PC-3 (cell line): ENCODE measurements at places on chromosomes 3 and 15.

DNA sequence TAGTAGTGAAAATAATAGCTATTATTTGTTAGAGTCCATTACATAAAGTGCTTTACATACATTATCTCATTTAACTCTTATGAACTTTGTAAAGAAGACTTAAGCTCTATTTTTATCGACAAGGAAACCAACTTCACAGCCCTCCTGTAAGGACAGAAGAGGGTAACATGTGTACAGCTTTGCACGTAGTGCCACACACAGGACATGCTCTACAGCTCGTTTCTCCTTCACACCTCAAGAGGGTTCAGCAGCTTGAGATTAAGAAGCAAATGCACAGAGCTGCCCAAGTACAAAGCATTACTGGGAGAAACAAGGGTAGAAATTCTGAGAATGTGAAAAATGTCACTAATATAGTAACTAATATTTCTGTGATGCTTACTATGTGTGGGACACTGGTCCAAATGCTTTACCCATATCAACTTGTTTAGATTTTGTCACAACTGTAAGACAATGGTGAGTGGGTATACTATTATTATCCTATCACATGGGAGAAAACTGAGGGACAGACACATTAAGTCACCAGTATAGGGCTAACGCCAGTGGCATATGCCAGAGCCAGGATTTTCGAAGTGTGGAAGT lies 327.8 kb downstream of the CTNNB1 start:
- no peak overlapping the region for H3K27ac ChIP-seq
- no peaks in the 10 kb centered on the region for H3K27me3 ChIP-seq
- H3K4me3 ChIP-seq: no peak overlapping the region
- H3K4me1 ChIP-seq: no peaks in the 10 kb centered on the region
- no peak for DNase-seq

DNA sequence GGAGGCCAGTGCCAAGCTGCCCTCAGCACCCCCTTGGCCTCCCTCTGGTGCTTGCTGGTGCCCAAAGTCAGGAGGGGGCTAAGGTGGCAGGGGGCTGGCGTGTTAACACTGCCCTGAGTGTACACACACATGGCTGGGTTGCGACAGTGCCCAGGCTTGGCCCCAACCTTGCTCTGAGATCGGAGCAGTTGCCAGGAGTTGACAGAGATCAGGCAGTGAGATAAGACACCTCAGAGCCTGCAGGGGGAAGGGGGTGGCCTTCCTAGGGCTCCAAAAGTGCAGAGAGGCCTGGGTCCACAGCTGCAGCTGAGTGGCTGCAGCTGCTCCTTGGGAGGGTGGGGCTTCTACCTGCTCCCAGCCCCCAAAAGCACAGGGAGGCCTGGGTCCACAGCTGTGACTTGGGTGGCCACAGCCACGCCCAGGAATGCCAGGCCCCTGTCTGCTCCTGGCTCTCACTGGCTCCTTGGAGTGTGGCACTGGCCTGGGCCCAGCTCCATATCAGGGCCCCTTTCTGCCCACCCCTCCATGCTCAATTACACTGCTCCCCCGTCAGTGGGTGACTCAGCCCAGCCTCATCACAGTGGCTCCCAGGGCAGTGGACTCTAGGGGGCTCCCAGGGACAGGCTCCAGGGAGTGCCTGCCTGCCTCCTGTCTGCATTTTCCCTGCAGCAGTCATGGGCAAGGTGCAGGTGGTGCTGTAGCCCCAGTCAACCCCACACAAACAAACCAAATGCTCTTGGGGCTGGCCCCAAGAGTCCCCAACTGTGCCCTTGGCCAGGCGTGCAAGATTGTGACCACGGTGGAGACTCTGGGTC lies 56.4 kb upstream of the C15orf39 start:
- H3K27me3 ChIP-seq: no peaks in the 10 kb centered on the region
- no peak overlapping the region for H3K4me3 ChIP-seq
- H3K27ac ChIP-seq: peak overlapping the region; percentile 54

GRCh38 chr3:55285156-55285555 lies 201.9 kb downstream of the WNT5A start:
- no peak overlapping the region for H3K4me3 ChIP-seq
- H3K36me3 ChIP-seq: no peaks in the 10 kb centered on the region
- no peaks in the 10 kb centered on the region for H3K4me1 ChIP-seq
- H3K27me3 ChIP-seq: no peaks in the 10 kb centered on the region
- DNase-seq: no peak
- H3K27ac ChIP-seq: no peak overlapping the region

DNA sequence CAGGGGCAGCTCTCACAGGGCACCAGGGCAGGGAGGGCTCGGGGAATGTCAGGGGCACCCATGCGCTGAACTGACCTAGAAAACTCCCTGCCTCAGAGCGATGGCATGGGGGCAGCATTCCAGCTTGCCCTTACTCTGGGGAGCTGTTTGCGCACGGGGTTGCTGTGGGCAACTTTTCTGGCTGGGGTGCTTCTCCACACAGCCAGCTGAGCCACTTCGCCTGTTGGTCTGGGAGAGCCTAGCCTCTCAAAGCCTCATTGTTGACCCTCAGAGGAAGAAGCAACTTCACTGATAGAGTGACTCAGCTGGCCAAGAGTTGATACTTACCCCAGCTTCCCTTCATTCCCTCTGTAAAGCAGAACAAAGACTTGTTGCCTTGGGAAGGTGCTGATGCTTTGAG lies 42.6 kb upstream of the MRPS22 start:
- H3K4me1 ChIP-seq: peaks cover 58% of the 10 kb centered on the region
- H3K27ac ChIP-seq: no peak overlapping the region
- H3K4me3 ChIP-seq: no peak overlapping the region

- no peak overlapping the region for H3K27ac ChIP-seq
- no peaks in the 10 kb centered on the region for H3K4me1 ChIP-seq
- H3K27me3 ChIP-seq: no peaks in the 10 kb centered on the region; the same call in 1 of the 2 replicates
- no peak overlapping the region for H3K4me3 ChIP-seq
Measured at GRCh38 chr3:110234831-110235230, 836.8 kb upstream of the NECTIN3 start.

GRCh38 chr3:158508481-158508880 lies 62.5 kb upstream of the MLF1 start:
- H3K36me3 ChIP-seq: no peaks in the 10 kb centered on the region
- H3K4me3 ChIP-seq: no peak overlapping the region
- no peak overlapping the region for H3K27ac ChIP-seq
- H3K4me1 ChIP-seq: no peaks in the 10 kb centered on the region
- H3K27me3 ChIP-seq: no peaks in the 10 kb centered on the region
- DNase-seq: no peak
